ENCODE measurements at places on chromosomes 6 and 20.

- peak; percentile 43 for DNase-seq
Measured at GRCh38 chr6:6246544-6246943, 73.9 kb downstream of the F13A1 start.

- DNase-seq = no peak
Measured at GRCh38 chr6:104601131-104601651, 258.5 kb downstream of the HACE1 start.

GRCh38 chr6:158330016-158330415 is 17.8 kb downstream of the TULP4 start:
- no peak for DNase-seq

- DNase-seq = no peak
Measured at GRCh38 chr20:59441306-59441705, 140.9 kb downstream of the EDN3 start.

DNA sequence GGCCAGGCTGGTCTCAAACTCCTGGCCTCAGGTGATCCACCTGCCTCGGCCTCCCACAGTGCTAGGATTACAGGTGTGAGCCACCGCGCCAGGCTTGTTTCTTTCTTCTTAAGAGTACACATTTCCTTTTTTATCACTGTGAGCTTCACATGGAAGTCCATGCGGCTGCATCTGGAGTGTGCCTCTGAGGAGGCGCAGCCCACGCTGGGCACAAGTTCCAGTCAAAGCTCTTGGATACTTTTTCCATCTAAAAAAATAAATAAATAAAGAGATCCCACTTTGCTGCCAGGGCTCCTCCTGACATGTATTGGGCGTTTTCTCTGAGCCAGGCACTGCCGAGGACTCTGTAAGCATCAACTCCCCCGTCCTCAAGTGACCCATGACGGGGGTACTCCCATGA is 123.0 kb downstream of the PREX1 start:
- DNase-seq = no peak

DNA sequence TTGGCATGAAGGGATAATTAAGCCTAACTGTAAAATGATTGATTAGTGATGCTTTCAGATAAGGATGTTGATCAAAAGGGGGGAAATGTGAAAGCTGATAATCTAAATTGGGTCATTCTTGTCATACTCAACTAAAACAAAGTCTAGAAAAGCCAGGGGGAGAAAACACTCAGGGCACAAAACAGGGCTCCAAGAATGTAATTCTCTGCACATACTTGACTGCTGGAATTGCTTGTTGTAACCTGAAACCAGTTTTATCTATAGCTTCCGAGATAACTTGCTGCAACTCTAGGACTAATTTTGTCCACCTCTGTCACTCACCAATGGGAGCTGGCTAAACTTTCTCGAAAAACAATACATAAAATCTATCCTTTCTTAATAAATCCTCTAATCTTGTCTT is 310.3 kb downstream of the CLVS2 start:
- no peak for DNase-seq
